ENCODE measurements at places on chromosomes 1 and 21.

- DNase-seq = peak; percentile 97
Observed at GRCh38 chr1:89147678-89148658, 22.1 kb upstream of the GBP2 start.

DNA sequence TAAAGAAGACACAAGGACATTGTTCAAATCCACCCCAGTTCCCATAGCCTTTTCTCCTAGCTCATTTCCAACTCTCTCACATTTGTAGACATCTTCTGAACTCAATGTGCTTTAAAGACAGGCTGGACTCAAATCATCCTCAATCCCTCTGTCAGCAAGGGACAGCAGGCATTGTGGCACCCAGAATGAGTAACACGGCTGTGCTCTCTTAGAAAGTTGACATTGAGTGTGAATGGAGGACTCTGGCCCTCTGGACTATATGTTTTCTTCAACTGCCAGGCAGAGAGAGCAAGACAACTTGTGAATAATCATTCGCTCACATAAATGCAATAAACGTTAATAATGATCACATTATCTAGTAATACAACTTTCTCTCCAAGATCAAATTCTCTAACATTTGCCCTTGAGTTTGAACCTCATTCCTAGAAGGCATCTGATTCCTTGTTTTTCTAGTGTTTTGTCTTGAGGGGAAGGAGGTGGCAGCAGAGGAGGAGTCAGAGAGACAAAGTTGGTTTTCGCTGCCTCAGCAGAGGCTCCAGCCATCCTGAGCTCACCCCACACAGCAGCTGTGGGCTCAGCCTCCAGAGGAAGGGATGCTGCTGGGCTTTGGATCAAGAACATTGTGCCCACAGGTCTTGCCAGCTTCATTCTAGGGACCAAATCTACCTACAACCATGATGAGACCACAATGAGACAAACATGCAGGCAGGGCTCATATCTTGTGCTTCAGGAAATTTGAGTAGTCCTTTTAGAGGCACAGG, 85.1 kb downstream of the BCAR3 start:
- no peak for DNase-seq

GRCh38 chr1:47776667-47777131, 220.5 kb downstream of the TRABD2B start:
- DNase-seq = no peak

DNA sequence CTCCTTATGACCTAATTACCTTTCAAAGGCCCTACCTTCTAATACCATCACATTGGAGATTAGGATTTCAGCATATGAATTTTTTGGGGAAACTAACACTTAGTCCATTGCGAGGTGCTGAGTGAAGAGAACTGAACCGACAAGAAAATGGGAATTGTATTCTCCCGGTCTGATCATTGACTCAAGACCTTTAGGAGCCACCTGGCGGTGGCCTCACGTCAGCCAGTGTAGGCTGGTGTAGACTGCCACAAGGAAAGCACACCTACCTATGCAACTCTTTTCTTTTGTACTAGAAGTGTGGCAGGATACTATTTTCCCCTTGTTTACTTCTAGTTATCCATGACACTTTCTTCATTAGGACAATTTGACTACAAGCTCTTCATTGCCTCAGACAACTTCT, 333.5 kb upstream of the B3GALT2 start:
- no peak for DNase-seq

DNA sequence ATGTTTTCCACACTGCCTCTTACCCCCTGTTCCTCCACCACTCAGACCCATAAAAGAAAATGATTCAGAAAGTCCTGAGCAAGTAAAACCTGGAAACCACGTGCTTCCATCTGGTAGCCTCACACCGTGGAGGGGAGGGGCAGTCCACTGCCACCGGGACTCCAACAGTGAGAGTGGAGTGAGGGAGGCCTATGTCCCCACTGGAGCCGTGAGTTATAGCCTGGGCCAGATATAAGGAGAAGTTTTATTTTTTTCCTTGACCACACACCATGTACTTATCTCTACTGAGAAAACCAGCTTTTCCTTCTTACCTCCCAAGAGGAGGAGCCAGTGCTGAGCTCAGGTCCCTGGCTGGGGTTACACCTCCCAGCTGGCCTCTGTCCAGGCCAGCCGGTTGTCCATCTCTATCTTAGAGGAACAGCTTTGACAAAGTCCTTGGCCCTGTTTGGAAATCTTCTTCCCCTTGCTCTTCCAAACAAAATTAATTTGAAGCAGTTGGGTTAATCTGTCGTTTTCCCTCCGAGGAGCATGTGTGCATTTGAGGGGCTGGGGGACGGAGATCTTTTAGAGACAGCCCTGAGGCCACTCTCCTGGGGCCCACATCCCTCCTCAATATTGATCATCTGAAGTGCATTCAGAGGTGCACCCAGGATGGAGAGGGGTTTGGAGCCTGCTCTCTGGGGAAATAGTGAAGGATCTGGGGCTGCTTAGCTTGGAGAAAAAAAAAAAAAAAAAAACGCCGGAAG, 49.1 kb upstream of the SERBP1 start:
- no peak for DNase-seq

GRCh38 chr1:1256956-1257871, 10.7 kb upstream of the C1QTNF12 start:
- DNase-seq = no peak

- no peak for DNase-seq
Observed at GRCh38 chr21:26965040-26965906, 1.6 kb downstream of the ADAMTS5 start.

DNA sequence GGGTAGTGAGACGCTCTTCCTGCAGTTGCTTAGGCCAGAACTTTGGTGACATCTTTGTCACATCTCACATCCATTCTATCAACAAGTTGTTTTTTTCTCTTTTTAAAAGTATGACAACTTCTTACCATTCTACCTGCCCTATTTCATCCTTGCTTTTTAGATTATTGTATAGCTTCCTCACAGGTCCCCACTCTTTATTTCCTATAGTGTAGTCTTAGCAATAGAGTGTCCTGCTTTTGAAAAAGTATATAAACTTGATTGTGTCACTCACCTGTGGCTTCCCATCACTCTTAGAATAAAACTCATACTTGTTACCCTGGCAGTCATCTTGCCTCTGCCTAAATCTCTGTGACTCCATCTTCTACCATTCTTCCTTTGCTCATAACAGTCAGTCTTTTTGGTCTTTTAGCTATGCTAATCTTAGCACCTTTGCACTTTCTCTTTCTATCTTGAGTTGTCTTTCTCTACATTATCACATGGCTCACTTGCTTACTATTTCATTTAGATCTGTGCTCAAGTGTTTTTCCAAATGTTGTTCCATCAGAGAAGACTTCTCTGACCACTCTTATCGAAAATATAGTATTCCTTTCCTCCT, 9.5 kb downstream of the CDC73 start:
- DNase-seq = no peak
